ENCODE measurements at places on chromosomes 16 and 17.

DNA sequence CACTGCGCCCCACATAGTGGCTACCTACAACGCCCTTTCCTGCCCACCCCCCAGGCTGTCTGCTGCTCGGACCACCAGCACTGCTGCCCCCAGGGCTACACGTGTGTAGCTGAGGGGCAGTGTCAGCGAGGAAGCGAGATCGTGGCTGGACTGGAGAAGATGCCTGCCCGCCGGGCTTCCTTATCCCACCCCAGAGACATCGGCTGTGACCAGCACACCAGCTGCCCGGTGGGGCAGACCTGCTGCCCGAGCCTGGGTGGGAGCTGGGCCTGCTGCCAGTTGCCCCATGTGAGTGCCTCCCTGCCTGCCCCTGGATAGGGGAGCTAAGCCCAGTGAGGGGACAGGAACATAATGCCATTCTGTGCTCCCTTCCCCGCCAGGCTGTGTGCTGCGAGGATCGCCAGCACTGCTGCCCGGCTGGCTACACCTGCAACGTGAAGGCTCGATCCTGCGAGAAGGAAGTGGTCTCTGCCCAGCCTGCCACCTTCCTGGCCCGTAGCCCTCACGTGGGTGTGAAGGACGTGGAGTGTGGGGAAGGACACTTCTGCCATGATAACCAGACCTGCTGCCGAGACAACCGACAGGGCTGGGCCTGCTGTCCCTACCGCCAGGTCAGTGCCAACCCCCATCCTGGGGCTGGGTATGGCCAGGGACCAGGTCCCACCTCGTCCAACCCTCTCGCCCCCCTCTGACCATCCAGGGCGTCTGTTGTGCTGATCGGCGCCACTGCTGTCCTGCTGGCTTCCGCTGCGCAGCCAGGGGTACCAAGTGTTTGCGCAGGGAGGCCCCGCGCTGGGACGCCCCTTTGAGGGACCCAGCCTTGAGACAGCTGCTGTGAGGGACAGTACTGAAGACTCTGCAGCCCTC lies 7.1 kb downstream of the GRN start:
- no peak for DNase-seq

- no peak for DNase-seq
Observed at GRCh38 chr16:7093511-7093910, 239.1 kb upstream of the RBFOX1 start.

DNA sequence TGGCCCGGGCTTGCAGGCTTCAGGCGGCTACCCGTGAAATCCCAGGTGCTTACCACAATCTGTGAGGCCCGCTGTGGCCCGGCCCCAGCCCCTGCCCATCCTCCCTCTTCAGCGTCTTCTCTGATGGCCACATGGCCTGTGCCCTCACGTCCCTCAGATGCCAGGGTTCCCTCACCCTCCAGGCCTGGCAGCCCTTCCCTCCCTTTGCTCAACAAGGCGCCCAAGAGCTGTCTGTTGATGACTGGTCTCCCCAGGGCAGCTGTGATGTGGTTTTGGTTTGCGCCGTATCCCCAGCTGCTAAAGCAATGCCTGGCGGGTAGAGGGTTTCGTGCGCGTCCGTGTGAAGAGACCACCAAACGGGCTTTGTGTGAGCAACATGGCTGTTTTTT lies 35.1 kb downstream of the PMM2 start:
- DNase-seq: no peak

DNA sequence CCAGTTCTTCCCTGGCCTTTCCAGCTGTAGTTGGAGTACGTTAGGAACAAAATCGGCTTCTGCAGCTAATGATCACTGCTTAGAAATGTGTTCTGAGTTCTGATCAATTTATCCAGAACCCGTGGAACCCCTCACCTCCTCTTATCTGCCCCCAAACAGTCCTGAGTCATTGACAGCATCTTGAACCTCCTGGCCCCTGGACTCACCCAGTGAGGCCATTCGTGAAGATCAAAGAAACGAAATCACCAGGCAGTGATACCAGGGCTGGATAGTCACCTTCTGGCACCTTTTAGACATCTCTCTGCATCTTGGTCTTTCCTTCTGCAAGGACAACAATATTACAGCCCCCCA lies 17.0 kb upstream of the EXOC7 start:
- DNase-seq: no peak

- DNase-seq: no peak
Observed at GRCh38 chr16:4316864-4317531, 1.1 kb downstream of the GLIS2 start.

DNA sequence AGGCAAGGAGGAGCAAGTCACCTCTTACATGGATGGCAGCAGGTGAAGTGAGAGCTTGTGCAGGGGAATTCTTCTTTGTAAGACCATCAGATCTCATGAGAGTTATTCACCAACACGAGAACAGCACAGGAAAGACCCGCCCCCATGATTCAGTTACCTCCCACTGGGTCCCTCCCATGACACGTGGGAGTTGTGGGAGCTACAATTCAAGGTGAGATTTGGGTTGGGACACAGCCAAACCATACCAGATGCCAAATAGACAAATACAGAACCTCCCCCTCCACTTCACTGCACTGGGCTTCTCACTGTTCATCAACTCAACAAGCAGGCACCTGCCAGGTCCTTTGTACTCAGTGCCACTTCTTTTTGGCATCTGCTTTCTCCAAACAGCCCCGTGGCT lies 100.2 kb downstream of the WSCD1 start:
- DNase-seq: no peak

- DNase-seq: no peak
Observed at GRCh38 chr16:74757349-74757748, 17.3 kb downstream of the FA2H start.

DNA sequence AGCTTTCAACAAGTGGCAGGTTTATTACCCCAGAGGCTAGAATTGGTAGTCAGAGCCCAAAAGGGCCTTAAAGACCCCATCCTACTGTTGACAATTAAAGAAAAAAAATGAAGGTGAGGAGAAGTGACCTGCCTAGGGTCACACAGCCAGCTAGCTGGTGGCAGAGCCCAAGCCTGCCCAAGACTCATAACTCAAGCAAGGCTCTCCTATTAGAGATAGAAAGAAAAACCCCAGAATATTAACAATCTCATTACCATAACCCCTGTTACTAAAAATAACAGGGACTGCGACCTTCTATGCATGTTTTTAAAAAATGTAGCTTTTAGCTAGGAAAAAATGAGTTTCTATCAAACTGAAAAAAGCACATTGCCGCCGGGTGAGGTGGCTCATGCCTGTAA lies 14.0 kb downstream of the HSPB9 start:
- DNase-seq: no peak

DNA sequence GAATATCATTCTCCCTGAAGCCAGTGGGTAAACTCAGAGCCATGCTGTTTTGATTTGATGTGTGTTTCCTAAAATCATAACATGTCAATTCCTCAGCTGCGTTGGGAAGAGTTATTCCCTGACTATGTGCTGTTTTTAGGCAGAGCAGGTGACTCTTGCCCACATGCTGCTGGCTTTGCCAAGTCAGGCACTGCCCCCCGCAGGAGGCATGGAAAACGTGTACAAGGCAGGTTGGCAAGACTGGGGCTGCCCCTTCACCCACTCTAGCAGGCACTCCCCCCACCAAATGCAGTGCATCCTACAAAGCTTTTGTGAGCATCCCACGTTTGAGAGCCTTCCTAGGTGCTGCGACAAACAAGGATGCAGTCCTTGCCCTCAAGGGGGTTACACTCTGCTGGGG lies 38.3 kb upstream of the NAT9 start:
- DNase-seq: peak; percentile 9

DNA sequence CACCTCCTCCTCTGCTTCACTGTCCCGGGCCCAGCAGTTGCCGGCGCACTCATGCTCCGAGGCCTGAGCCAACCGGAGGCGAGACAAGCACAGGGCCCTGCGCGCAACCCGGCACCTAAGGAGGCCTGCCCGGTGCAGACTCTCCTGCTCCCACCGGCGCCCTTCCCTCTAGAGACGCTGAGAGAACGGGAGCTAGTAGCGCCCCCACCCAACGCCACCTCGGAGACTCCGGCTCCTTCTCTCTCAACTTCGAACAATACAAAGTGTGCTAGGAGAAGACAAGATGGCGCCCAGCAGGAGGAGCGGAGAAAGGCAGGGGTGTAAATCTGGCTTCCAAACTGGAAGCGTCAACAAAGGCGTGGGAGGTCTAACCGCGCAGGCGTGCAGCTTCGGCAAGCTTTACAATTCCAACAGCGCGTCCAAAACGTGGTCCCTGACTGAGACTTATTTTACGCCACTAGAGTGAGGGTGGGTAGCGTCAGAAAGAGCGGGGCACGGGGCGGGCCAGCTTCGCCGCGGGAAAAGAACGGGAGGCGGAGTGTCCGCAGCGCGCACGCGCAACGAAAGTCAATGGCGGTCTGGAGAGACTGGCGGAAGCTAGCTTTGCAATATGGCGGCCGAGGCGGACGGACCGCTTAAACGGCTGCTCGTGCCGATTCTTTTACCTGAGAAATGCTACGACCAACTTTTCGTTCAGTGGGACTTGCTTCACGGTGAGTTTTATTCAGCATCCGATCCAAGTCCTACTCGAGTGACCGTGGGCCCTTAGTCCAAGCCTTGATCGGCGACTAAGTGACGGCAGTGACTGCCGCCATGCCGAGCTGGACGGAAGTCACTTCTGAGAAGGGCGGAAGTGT lies at the start of gene MPDU1:
MPDU1 (plus strand) TSS at position 600 of the 857 bp plus-strand sequence; CDS start at position 611, 11 bp downstream.
- peak; percentile 88 for DNase-seq

- DNase-seq: no peak
Observed at GRCh38 chr17:15319452-15320010, 21.9 kb downstream of the TEKT3 start.

DNA sequence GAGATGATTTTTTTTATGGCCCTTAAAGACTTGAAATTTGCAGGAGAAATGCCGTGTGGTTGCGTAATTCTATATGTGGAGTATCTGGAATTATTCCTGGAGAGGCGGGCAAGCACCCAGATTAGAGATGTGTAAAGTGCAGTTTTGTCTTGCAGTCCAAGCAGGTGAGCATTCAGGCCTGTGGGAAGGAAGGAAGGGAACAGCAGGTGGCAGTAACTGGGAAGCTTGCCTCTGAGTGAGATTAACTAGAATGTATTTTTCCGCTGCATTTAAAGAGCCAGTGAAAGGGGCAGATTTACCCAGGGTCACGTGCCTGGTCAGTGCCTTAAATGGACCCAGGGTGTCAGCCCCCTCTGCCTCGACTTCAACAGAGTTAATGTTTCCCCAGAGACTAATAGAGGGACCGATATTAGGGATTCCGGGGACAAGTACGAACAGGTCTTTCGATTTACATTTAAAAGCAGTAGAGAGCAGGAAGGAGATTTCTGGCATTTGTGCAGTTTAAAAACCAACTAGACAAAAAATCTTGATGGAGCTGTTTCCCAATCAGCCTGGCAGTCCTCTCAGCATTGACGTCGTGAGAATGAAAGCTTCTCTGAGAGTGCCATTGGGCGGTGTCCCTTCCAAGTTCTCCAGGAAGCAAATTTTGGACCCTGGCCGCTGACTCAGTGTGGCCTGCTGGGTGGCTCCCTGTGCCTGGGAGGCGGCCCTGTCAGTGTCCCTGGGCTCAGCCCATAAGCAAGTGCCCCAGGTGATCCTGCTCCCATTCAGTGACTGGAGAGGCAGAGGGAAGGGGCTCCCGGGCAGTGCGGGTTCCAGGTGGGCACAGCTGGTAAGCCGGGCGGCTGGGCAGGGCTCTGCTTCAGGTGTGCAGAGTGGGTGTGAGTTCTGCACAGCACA lies 38.2 kb downstream of the KSR1 start:
- DNase-seq: peak; percentile 65

GRCh38 chr16:89739383-89739782 lies 18.0 kb downstream of the ZNF276 start:
- DNase-seq: no peak

DNA sequence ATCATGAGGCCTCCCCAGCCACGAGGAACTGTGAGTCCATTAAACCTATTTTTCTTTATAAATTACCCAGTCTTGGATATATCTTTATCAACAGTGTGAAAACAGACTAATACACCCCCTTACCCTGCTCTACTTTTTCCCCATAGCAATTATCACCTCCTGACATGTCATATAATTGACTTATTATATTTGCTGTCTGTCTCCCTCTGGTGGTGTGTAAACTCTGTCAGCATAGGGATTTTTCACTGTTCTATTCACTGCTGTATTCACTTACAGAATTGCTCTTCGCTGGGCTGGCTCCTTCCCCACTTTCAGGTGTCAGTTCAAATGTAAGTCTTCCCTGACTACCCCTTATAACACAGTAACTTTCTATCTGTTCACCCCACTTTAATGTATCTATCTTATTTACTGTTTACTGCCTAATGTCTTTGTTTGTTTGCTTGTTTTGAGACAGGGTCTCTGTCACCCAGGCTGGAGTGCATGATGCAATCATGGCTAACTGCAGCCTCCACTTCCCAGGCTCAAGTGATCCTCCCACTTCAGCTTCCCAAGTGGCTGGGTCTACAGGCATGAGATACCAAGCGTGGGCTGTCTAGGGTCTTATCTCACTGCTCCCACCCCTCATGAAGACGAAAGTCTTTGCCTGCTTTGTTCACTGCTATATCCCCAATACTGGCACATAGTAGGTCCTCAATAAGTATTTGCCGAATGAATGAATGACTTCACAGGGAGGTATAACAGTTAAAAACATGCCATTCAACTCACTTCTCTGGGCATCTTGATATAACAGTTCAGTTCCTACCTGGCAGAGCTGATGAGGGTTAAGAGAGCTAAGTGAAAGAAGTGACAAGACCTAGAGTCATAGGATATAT lies 52.4 kb upstream of the CDH3 start:
- peak; percentile 17 for DNase-seq

DNA sequence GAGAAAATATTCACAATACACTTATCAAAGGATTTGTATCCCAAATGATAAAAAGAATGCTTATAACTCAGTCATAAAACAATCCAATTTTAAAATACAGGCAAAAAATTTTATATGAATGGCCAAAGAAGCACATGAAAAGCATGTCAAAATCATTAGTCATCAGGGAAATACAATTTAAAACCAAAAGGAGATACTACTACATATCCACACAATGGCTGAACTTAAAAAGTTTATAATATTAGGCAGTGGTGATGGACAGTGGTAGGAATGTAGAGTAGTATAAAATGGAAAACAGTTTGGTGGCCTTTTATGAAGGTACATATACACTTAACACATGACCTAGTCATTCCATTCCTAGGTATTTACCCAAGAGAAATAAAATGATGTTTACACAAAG lies 12.2 kb downstream of the CMC2 start:
- DNase-seq: no peak

- no peak for DNase-seq
Observed at GRCh38 chr17:7822126-7822525, 11.9 kb upstream of the KDM6B start.

DNA sequence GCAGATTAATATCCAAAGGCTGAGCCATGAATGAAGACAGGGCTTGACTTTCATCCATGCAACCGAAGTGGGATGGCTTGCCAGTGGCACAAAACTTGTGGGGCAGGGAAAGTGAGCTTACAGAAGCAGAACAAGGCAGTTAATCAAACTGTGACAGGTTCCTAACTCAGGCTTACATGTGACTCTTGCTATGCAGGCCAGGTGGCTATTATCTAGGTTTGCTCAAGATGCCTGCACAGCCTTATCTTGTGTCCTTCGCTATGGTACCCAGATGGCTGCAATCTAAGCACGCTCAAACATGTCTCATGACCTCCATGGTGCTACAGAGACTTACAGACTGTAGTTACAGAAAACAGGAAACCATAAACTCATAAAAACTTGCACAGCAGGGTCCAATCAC lies 8.6 kb upstream of the DNAH9 start:
- DNase-seq: no peak

- no peak for DNase-seq
Observed at GRCh38 chr16:16131204-16131603, 92.1 kb downstream of the ABCC6 start.
